ENCODE measurements at places on chromosomes 4 and X.

- DNase-seq = peak; percentile 75
Observed at GRCh38 chr4:3461515-3462291, 1.4 kb upstream of the DOK7 start.

DNA sequence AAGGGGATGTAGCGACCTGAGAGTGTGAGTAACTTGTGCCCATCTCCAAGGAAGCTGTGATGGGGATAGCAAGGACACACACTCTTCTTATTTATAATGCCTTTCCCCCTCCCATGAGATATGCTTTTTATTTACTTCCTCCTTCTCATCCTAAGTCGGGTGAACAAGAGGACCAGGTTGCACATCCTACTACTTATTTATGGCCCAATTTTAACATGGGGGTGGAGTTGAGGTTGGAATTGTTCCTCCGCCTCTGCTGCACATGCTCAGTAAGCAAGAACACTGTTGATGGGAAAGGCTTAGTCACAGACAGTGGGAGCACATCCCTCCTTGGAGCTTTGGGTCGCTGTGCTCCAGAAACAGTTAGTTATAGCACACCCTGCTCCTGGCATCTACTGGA is 15.2 kb upstream of the TLR8 start:
- DNase-seq = no peak

DNA sequence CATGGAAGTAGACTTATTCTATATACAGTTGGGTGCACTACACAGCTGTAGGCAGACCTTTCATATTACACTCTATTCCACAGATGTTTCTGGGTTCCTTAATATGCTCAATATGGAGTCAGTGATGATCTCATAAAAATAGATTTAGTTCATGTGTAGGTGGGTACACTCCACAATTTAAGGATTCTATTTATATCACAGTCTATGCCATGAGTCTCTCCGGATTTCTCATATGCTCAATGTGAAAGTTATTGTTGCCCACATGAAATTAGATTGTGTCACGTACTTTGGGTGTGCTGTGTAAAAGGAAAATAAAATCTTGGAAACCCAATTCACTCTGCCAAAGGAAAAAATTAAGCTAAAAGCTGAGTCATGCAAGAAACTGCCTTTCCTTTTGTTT is 32.5 kb upstream of the TASL start:
- no peak for DNase-seq

DNA sequence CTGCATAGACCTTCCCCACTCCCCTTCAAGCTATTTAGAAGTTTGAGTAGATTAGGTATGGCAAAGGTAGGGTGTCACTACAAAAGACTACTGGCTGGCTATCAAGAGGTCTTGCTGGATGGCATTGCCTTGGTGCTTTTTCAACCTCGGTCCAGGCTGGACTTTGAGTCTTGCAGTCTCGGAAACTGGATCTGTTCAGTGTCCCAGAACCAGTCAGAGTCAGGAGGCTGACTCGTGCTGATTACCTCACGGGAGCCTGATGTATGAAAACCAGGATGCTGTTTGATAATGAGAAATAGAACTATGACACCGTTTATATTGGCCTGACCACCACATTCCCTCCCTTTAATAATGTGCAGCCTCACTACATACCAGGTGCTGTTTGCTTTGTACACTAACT is 2.7 kb upstream of the PHKA1 start:
- DNase-seq = no peak

GRCh38 chr4:91279899-91280298 is 1023.9 kb upstream of the GRID2 start:
- DNase-seq = no peak

GRCh38 chrX:39724544-39724943 is 373.2 kb downstream of the BCOR start:
- DNase-seq = no peak

GRCh38 chrX:68983004-68983857 is 154.4 kb downstream of the EFNB1 start:
- no peak for DNase-seq

- no peak for DNase-seq
Observed at GRCh38 chrX:153886915-153887314, 942 bp upstream of the L1CAM start.

DNA sequence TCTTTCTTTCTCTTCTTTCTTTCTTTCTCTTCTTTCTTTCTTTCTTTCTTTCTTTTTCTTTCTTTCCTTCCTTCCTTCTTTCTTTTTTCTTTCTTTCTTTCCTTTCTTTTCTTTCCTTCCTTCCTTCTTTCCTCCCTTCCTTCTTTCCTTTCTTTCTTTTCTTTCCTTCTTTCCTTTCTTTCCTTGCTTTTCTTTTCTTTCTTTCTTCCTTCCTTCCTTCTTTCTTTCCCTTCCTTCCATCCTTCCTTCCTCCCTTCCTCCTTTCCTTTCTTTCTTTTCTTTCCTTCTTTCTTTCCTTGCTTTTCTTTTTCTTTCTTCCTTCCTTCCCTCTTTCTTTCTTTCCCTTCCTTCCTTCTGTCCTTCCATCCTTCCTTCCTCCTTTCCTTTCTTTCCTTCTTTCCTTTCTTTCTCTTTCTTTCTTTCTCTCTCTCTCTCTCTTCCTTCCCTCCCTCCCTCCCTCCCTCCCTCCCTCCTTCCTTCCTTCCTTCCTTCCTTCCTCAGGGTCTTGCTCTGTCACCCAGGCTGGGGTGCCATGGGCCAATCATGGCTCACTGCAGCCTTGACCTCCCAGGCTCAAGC is 13.6 kb upstream of the SPARCL1 start:
- no peak for DNase-seq
